ENCODE measurements at places on chromosomes 4 and X.

DNA sequence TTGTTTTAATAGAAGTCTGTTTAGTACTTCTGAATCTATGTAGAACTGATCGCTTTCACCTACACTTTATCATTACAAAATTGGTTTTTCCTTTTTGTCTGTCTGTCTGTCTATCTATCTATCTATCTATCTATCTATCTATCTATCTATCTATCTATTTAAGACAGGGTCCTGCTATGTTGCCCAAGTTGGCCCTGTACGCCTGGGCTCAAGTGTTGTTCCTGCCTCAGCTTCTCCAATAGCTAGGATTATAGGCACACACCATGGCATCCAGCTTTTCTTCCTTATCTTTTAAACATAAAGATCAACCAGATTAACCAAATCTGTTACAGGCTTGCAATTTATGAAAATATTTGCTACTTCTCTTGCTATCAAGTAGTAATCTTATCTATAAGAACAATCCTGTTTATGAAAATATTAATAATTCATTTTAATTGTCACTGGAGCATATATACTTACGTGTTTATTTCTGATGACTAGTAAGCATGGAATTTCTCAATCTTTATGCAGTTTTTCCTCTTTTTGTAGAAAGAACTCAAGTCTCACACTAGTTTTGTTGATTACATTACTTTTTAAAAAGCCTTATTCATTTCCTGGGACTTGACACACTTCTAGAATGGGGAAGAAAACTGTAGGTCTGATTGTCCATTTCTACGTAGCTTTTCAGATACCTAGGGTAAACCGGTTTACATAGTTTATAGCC, 24.5 kb downstream of the KIAA0232 start:
- no peak for DNase-seq
- no peaks in the 10 kb centered on the region for H3K27me3 ChIP-seq
- H3K36me3 ChIP-seq: no peaks in the 10 kb centered on the region
- H3K27ac ChIP-seq: no peak overlapping the region
- H3K4me1 ChIP-seq: no peaks in the 10 kb centered on the region
- H3K4me3 ChIP-seq: no peak overlapping the region

DNA sequence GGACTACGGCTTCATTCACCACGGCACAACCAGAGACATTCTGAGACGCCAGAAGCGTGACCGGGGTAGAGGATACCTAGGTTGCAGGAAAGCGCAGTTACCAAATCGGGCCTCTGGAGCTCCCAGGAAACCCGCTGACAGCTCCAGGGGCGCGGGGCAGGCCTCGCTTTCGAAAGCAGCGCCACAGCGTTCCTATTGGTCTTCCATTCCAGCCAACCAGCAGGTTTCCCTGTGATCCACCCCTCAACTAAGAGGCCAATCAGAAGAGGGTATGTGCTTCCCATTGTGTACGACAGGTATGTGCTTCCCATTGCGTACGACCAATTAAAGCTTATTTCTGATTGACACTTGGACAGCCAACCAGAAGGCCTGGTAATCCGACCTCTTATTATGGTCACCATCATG, 14.9 kb downstream of the SNX12 start:
- H3K27ac ChIP-seq: peak overlapping the region; percentile 21
- peak overlapping the region; percentile 55 for H3K4me3 ChIP-seq
- no peaks in the 10 kb centered on the region for H3K36me3 ChIP-seq
- no peaks in the 10 kb centered on the region for H3K4me1 ChIP-seq

DNA sequence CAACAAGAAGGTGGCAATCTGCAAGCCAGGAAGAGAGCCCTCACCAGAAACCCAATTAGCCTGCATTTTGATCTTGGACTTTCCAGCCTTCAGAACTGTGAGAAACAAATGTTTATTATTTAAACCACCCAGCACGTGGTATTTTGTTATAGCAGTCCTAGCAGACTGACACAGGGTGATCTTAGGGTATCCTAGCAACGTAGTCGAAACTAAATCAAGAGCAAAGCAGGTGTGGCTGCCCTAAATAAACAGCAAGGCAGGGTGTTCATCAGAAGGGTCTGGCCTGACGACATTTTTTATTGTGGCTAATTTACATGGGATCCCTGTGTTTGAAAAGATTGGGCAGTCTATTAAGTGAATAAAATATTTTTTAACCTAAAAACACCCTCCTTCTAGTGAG, 198.8 kb downstream of the VEGFC start:
- DNase-seq: no peak
- no peak overlapping the region for H3K27ac ChIP-seq
- no peak overlapping the region for H3K4me3 ChIP-seq

DNA sequence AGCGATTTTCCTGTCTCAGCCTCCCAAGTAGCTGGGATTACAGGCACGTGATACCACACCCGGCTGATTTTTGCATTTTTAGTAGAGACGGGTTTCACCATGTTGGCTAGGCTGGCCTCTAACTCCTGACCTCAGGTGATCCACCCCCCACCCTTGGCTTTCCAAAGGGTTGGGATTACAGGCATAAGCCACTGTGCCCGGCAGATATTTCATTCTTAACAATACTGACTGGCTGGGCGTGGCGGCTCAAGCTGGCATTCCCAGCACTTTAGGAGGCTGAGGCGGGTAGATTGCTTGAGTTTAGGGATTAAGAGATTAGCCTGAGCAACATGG, 1.3 kb downstream of the PQBP1 start:
- H3K4me3 ChIP-seq: peak overlapping the region; percentile 61
- H3K36me3 ChIP-seq: no peaks in the 10 kb centered on the region
- no peaks in the 10 kb centered on the region for H3K27me3 ChIP-seq
- no peak overlapping the region for H3K27ac ChIP-seq
- no peaks in the 10 kb centered on the region for H3K4me1 ChIP-seq
- DNase-seq: no peak

- no peak overlapping the region for H3K4me3 ChIP-seq
- peaks cover 4% of the 10 kb centered on the region for H3K4me1 ChIP-seq
- no peaks in the 10 kb centered on the region for H3K27me3 ChIP-seq
- DNase-seq: no peak
- H3K36me3 ChIP-seq: no peaks in the 10 kb centered on the region
Observed at GRCh38 chr4:150130933-150131332, 52.7 kb downstream of the DCLK2 start.

- no peak overlapping the region for H3K4me3 ChIP-seq
- H3K27me3 ChIP-seq: no peaks in the 10 kb centered on the region
- H3K4me1 ChIP-seq: no peaks in the 10 kb centered on the region
- H3K36me3 ChIP-seq: peaks cover 2% of the 10 kb centered on the region
- DNase-seq: no peak
Observed at GRCh38 chrX:65528705-65529340, 5.8 kb downstream of the LAS1L start.

DNA sequence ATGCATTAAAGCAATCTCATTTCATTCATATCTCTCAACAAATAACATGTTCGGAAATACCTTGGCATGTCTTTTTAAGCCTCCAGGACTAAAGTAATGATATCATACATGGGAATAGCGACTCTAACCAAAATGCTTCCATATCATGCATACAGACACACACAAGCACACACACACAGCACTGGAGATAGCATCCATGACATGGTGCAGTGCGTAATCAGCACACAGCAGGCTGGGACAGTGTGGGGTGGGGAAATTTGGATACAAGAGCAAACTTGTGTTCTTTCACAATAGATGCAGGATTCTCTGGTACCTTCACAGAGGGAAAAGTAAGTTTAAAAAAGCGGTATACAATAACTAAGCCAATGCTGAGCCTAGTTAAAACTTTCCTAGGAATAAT, 132.3 kb upstream of the HPGD start:
- H3K27ac ChIP-seq: no peak overlapping the region
- no peak overlapping the region for H3K4me3 ChIP-seq
- H3K4me1 ChIP-seq: no peaks in the 10 kb centered on the region
- no peaks in the 10 kb centered on the region for H3K36me3 ChIP-seq
- DNase-seq: no peak
- no peaks in the 10 kb centered on the region for H3K27me3 ChIP-seq

DNA sequence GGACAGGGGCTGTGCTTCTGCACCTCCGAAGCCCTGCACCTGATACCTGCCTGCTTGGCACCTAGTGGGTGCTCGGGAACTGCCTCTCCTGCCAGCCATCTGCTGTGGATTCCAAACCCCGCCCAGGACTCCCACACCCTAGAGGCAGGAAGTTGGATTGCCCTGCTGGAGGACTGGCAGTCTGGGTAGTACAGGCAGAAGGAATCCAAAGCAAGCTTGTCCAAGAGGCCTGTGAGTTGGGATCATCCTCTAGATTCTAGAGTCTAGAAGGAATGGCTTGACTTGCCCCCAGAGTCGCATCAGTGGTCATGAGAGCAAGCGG, 64.6 kb upstream of the MTM1 start:
- no peak for DNase-seq
- H3K27ac ChIP-seq: no peak overlapping the region
- H3K4me3 ChIP-seq: no peak overlapping the region
- no peaks in the 10 kb centered on the region for H3K4me1 ChIP-seq
- no peaks in the 10 kb centered on the region for H3K36me3 ChIP-seq

DNA sequence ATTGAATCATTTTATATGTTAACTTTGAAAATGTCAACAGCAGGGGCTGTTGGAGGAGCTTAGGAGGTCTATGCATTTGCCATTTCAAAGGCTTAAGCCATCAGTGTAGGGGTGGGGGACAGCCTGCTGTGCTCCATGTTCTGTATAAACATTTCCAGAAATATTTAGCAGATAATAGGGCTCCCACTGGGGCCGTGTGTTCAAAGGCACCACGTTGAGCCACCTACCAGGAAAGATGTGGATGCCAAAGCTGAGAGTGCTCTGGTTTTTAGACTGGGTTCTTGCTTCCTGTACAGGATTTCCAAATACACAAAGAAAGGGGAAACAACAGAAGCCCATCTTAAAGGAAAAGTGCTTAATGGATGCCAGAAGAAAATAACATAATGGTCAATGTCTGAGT, 219.5 kb downstream of the CENPC start:
- H3K4me3 ChIP-seq: no peak overlapping the region
- H3K36me3 ChIP-seq: no peaks in the 10 kb centered on the region
- no peak for DNase-seq
- no peaks in the 10 kb centered on the region for H3K4me1 ChIP-seq

- H3K4me3 ChIP-seq: no peak overlapping the region
- no peak overlapping the region for H3K27ac ChIP-seq
- no peaks in the 10 kb centered on the region for H3K27me3 ChIP-seq
- DNase-seq: no peak
Observed at GRCh38 chrX:105695451-105695850, 126.9 kb upstream of the NRK start.

DNA sequence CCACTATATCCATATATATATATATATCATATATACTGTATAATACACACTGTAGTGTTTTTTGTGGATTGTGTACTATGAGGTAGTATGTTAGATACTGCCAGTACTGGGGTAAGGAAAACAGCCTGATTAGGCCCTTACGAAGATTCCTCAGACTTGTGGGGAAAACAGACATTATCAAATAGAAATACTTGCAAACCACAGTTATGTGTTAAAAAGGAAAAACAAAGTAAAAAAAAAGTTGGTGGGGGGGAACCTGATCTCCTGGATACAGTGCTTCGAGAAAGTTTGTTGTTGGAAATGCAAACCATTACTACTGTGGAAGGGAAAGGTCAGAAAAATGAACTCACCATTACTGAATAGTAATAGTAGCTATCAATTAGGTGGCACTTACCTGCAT, 53.0 kb downstream of the PKD2 start:
- no peak overlapping the region for H3K27ac ChIP-seq
- H3K4me1 ChIP-seq: no peaks in the 10 kb centered on the region
- H3K27me3 ChIP-seq: no peaks in the 10 kb centered on the region
- DNase-seq: no peak

- no peak overlapping the region for H3K27ac ChIP-seq
- H3K4me1 ChIP-seq: peaks cover 4% of the 10 kb centered on the region
- DNase-seq: no peak
- H3K4me3 ChIP-seq: no peak overlapping the region
Observed at GRCh38 chr4:140052050-140052449, 101.9 kb downstream of the MAML3 start.

- no peak overlapping the region for H3K4me3 ChIP-seq
- no peaks in the 10 kb centered on the region for H3K27me3 ChIP-seq
- peak; percentile 5 for DNase-seq
- no peak overlapping the region for H3K27ac ChIP-seq
Observed at GRCh38 chr4:91113130-91113706, 986.0 kb downstream of the CCSER1 start.

DNA sequence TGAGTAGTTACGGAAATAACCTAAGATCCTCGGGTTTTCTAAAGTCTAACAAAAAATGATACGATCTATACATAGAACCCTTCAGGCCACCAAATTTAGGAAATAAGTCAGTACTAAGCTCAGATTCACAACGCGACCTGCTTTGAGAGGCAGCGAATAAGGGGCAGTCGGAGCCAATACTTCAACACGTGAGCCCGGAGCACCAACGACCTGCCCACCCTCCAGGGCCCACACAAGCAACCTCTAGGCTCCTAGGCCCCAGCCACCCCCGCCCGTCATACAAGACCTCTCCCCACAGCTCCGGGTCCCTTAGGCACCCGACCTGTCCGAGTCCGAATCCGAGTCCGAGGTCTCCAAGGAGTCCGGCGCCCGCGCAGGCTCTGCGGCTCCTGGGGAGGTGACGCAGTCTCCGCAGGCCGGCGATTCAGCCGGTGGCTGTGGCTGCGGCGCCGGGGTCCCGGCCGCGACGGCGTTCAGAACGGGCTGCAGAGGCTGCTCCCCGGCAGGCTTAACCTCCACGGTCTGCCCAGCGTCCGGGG, 580 bp downstream of the NAF1 start:
- 0 out of 2 replicates have a peak, but pooled peaks cover 3% of the 10 kb centered on the region for H3K4me1 ChIP-seq
- peak overlapping the region; percentile 71 for H3K27ac ChIP-seq
- H3K27me3 ChIP-seq: no peaks in the 10 kb centered on the region

DNA sequence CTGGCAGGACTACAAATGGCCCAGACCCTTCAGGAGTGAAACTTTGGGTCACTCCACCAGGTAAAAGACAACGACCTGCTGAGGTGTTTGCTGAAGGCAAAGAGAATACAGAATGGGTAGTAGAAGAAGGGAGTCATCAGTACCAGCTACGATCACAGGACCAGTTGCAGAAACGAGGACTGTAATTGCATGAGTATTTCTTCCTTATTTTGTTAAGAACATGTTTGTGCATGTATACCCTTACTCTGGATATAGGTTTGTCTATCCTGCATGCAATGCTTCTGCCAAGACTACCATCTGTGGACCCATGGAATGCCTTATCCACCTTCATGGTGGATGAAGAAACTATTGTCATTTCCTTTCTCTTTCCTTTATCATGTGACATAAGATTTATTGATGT, 48.1 kb upstream of the BCLAF3 start:
- H3K4me3 ChIP-seq: no peak overlapping the region
- no peaks in the 10 kb centered on the region for H3K36me3 ChIP-seq
- no peaks in the 10 kb centered on the region for H3K4me1 ChIP-seq
- DNase-seq: no peak
- H3K27ac ChIP-seq: no peak overlapping the region

- peaks cover 3% of the 10 kb centered on the region for H3K27me3 ChIP-seq
- DNase-seq: no peak
- H3K27ac ChIP-seq: no peak overlapping the region
- H3K4me3 ChIP-seq: no peak overlapping the region
Observed at GRCh38 chrX:69000877-69001276, 164.4 kb downstream of the PJA1 start.

DNA sequence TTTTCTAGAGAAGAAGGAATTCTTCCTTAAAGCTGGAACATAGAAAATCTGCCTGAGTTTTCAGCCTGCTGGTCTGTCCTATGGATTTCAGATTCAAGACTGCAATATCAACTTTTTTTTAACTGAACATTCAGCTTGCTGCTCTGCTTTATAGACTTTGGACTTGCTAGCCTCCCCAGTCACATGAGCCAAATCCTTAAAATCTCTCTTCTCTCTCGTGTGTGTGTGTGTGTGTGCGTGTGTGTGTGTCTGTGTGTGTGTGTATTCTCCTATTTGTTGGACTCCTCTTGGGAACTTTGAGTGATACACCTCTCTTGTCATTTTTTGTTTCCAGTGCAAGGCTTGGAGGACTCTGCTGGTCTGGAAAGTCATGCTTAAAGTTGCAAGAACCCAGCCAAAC, 6.8 kb upstream of the TBC1D19 start:
- H3K27ac ChIP-seq: no peak overlapping the region
- no peak for DNase-seq
- H3K36me3 ChIP-seq: no peaks in the 10 kb centered on the region
- H3K4me3 ChIP-seq: no peak overlapping the region
- H3K4me1 ChIP-seq: no peaks in the 10 kb centered on the region

Data from GM12878 (cell line).